Right renal pelvis (tissue), 4 donors: ENCODE measurements at places on chromosomes 11 and 22. TPM values are rescaled to one million over a fixed set of nuclear protein-coding genes. Genes with fewer than 3 reads are reported as not detected.

The ALX4 gene
- 0.17 TPM for polyA plus RNA-seq

DNA sequence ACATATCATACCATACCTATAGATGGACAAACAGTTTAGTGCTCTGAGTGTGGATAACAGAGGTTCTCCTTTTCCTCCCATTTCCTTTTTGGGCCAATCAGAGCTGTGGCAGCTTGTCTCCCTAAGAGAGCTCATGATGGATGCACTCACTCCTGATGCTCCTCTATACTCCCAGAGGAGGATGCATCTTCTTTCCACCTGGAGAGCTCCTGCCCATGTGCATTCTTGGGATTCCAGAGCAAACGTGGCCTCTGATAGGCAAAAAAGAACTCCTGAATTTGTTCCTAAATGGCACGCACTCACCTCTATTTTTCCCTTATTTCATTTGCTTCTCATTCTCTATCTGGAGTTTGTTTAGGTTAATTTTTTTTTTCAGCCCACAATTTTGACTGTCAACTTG is 2.9 kb downstream of the MRGPRX3 start:
- DNase-seq: no peak

DNA sequence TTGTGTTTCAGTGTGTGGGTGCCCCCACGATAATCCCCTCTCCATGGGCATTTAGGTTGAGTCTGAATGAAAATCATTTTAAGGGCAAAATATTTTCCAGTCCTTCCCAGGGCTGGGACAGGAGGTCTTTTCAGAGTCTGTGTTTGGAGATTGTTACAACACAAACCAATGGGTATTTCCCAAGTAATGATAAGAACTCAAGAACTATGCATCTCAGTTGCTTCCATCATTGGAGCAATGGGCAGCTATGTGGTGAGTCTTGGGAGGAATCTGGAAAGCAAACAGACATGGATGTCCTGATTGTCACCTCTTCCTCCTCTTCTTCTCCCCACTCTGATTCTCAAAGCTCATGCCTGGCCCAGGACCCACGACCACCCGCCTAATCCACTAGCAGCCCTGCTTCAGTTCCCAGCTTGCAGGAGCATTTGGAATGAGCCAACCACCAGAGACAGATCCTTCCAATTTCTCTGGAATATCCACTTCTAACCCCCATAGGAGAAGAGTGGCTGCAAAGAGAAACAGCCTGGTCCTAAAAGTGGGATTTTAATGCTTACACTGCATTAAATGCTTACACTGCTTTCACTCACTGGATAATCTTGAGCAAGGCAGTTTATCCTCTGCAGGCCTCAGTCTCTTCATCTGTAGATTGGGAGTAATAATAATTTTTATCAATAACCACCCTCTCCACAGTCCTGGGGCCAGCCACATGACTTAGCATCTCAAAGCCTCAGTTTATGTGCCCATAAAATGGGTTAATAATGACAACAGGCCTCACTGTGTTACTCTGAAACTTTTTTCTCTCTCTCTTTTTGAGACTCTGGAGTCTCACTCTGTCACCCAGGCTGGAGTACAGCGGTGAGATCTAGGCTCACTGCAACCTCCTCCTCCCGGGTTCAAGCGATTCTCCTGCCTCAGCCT is 404.3 kb downstream of the MN1 start:
- DNase-seq: no peak

DNA sequence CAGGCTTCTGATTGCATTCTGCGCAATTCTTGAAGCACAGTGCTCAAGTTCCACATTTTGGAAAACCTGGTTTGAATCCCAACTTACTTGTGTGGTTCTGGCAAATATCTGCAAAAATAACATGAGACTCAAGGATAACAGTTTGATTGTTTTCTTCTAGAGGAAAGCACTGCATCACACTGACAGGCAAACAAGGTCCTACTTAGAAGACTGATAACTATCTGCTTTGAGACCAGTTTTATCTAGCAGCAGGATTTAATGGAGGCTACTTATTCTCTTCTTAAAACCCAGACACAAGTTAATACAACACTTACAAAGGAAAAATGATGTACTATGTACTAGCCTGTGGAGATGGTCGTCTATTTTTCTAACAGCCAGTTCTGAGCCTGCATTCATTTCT is 41.4 kb downstream of the RIC3 start:
- no peak for DNase-seq

GRCh38 chr11:10743354-10744000 is 7.6 kb upstream of the CTR9 start:
- no peak for DNase-seq

DNA sequence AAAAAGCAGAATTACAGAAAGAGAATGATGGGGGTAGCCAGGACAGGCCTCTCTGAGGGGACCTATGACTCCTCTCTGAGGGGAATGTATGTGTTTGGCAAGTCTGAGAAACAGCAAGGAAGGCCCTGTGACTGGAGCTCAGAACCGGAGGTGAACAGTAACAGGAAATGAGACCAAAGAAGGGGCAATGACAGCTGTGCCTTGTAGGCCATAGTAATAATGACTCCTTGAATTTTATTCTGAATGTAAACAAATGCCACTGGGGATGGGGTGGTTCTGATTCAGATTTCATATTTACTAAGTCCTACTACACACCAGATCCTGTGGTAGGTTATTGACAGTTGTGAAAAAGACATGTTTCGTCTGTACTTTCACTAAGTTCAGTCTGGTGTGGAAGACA is 52.8 kb upstream of the APOA1 start:
- no peak for DNase-seq

The SLN gene
- 0.22 TPM for polyA plus RNA-seq

GRCh38 chr22:24189249-24190158 is 8.2 kb downstream of the SUSD2 start:
- DNase-seq: peak; percentile 31

DNA sequence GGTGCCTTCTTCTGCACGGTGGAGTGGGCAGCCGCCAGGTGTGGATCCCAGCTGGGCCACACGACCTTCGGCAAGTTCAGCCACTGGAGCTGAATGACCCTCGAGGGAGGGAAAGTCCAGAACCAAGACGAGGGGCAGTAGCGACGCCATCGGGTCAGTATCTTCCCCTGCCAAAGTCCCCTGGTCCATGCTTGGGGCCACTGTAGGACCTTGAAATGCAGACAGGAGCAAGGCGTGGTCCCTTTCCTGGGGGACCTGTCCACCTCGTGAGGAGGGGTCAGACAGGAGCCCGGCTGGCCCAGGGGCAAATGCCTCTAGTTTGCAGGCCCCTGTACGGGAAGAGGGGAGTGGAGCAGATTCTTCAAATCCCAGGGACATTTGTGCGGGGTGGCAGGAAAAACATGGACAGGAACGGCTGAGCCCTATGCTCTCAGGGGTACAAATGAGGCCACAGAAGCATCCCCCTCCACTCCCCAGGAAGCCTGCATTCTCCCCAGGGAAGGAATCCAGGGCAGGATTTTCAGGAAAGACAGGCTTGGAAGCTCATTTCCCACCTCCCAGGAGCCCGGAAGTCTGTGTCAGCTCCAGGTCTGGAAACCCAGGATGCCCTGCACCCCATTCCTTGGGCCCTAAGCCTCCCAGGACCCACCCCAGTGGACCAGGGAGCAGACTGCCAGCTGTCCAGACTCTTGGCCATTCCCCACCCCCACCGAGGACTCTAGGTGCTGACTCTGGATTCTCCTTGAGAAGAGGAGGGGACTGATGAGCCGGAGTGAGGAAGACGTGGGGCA is 6.6 kb downstream of the SHANK2 start:
- DNase-seq: no peak

GRCh38 chr11:106156290-106156937 is 79.0 kb downstream of the AASDHPPT start:
- DNase-seq: peak; percentile 53

DNA sequence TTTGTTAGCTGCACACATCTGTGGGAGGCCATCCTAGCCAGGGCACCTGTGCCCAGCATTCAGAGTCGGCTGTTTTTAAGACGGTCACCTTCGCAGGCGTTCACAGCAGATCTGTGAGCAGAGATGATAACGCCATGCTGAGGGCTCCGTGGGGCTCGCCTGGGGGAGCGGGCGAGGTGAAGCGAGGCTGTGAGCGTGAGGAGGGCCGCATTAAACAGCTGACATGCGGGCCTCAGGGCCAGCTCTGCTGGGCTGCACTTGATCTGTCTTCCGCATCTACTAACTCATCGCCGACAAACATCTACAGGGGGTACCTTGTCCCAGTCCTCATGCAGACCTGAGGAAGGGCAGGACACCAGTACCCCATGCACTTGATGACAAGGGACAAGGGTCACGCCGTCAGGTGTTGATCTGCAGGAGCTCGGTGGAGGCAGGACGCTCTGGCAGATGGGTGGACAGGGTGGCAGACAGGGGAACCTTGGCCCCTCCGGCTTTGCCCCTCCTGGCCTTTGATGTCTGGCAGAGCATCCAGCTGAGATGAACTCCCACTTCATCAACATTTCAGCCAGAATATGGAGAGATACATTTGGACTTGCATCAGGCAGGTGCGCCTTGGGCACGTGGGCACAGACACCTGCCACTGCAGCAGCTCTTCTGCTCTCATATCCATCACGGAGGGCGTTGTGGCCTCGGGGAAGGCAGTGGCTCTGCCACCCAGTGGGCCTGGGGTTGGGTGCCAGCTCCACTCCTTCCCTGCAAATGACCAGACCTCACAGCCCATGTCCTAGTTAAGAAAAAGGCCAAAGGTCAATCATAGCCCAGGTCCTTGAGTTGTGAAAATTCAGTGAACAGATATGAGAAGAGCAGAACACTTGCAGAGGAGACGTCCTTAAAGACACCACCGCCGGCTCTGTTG is 822.9 kb downstream of the BRD1 start:
- no peak for DNase-seq

DNA sequence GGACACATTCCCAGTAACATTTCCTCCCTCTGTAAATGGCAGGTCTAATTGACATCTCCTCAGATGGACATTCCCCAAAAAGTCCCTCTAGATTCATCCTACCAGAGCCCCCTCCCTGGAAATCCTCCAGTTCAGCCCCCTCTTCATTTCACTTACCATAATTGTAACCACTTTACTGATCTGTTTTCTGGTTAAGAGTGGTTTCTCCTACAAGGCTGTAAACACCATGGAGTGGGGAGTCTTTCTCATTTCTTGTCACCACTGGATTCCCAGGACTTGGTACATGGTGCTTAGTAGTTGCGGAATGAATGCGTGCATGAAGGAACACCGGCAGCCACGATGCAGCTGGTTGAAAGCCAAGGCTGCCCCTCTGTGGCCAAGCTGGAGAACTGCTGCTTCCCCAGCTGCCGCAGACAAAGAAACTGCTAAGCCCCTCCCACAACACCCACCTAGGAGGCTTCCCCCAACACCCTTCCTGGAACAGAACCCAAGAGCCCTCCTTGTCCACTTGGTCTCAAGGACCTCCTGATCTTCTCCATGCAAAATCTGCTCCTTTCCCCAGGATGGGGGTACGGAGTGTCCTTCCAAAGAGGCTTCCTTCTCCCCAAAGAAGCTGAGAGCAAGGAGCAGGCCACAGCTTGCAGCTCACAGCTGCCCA is 18.6 kb upstream of the SCARF2 start:
- peak; percentile 67 for DNase-seq

GRCh38 chr11:10899121-10899830 is 41.4 kb upstream of the ZBED5 start:
- DNase-seq: no peak

The INSC gene
- 1.1 TPM for polyA plus RNA-seq

GRCh38 chr11:117022526-117022925 is 75.7 kb downstream of the SIK3 start:
- DNase-seq: no peak

The HPX gene
- polyA plus RNA-seq: 4.2 TPM

DNA sequence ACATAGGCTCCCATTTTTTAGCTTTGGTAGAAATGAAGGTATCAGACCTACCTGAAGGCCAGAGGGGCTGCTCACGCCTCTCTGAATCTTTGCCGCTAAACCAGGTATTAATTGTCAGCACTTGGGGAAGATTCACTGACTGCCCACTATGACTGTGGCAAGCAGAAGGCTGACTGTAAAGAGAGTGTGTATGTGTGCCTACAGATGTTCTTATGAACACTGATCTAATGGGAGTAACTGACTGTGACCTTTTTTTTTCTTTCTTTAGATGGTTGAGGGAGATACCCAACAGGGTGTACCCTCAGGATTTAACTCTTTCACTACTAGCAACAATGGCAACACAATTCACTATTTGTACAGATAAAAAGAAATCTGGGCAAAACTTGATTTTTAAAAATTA is at the start of gene RAG2:
RAG2 (minus strand) TSS at position 186 of the 400 bp plus-strand sequence. CDS start 4,068 bp downstream, outside the sequence.
- DNase-seq: no peak

DNA sequence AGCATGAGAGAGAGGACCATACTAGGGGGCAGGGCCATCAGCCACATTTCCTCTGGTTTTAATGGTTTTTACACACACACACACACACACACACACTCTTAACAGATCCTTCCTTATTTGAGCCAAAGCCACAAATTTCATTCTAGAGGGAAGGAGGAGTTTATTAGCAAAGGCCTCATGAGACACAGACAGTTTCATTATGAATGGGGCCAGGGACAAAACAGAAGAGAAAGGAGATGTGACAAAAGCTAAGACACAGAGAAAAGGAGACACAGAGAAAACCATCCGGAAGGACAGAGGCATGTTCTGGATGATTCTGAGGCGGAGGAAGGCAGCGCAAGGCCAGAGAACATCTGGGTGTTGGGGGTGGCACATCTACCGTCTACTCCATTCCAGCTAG is 32.2 kb upstream of the ARFGAP3 start:
- DNase-seq: no peak

The TBX1 gene
- polyA plus RNA-seq: 0.19 TPM

The CCDC116 gene
- 0.91 TPM for polyA plus RNA-seq
